ENCODE measurements at places on chromosomes 16 and 17.

DNA sequence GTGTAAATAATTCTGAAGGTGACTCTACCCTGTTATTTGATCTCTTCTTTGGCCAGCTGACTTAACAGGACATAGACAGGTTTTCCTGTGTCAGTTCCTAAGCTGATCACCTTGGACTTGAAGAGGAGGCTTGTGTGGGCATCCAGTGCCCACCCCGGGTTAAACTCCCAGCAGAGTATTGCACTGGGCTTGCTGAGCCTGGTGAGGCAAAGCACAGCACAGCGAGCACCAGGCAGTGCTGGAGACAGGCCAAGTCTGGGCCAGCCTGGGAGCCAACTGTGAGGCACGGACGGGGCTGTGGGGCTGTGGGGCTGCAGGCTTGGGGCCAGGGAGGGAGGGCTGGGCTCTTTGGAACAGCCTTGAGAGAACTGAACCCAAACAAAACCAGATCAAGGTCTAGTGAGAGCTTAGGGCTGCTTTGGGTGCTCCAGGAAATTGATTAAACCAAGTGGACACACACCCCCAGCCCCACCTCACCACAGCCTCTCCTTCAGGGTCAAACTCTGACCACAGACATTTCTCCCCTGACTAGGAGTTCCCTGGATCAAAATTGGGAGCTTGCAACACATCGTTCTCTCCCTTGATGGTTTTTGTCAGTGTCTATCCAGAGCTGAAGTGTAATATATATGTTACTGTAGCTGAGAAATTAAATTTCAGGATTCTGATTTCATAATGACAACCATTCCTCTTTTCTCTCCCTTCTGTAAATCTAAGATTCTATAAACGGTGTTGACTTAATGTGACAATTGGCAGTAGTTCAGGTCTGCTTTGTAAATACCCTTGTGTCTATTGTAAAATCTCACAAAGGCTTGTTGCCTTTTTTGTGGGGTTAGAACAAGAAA is 5.1 kb downstream of the STH start:
- DNase-seq: peak; percentile 88

- no peak for DNase-seq
Observed at GRCh38 chr17:10683853-10684252, 13.5 kb downstream of the SCO1 start.

DNA sequence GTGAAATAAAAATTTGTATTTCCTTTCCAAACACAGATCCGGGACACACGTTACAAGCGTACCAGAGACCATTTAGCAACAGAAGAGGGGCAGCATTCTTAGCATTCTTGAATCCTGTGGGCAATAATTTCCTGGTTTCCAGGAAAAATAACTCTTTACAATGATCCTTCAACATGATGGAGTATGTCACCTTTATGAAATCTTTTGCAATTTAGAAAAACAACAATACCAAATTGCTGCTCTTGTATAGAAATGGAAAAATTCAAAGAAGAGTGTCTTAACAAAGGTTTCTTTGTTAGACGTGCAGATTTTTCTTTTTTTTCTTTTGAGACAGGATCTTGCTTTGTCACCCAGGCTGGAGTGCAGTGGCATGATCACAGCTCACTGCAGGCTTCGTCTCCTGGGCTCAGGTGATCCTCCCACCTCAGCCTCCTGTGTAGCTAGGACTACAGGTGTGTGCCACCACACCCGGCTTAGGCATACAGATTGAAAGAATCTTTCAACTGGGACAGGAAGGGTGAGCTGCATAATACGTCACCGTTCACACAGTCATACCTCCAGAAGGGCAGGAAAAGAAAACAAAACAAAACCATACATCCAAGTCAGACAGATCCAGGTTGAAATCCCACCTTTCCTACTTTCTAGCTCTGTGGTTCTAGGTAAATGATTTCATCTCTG is 10.8 kb upstream of the GCSH start:
- DNase-seq: no peak

- DNase-seq: no peak
Observed at GRCh38 chr17:42255445-42255844, 20.7 kb downstream of the STAT5B start.

DNA sequence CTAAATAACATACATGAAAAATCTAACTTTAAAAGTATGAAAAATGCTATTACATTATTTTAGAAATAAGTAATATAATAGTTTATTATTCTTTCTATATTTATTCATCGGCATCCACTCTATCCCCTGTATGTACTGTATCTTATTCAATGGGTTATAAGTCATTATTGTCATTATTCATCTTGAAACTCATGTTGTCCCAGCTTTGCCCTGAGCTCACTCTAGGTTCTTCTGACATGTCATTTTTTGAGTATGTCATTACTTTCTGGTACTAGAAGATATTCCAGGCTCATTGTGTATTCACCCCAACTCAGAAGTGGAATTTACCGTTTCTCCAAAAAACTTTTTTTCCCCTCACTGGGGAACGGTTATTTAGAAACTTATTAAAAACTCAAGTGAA is 53.0 kb upstream of the MNT start:
- no peak for DNase-seq

DNA sequence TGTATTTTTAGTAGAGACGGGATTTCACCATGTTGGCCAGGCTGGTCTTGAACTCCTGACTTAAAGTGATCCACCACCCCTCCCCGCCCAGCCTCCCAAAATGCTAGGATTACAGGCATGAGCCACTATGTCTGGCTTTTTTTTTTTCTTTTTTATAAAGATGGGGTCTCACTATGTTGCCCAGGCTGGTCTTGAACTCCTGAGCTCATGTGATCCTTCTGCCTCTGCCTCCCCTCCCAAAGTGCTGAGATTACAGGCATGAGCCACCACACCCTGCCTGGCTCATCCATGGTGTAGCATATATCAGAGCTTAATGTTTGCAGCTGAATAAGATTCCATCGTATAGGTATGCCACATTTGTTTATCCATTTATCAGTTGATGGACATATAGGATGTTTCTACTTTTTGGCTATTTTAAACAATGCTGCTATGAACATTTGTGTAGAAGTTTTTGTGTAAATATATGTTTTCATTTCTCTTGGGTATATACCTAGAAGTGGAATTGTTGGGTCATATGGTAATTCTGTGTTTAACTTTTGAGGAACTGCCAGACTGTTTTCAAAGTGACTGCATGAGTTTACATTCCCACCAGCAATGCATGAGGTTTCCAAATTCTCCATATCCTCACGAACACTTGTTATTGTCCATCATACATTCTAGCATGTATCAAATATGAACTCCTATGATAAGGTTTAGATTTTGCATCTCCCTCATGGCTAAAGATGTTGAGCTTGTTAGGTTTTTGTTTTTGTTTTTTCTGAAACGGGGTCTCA is 55.7 kb upstream of the HAS3 start:
- DNase-seq: no peak

DNA sequence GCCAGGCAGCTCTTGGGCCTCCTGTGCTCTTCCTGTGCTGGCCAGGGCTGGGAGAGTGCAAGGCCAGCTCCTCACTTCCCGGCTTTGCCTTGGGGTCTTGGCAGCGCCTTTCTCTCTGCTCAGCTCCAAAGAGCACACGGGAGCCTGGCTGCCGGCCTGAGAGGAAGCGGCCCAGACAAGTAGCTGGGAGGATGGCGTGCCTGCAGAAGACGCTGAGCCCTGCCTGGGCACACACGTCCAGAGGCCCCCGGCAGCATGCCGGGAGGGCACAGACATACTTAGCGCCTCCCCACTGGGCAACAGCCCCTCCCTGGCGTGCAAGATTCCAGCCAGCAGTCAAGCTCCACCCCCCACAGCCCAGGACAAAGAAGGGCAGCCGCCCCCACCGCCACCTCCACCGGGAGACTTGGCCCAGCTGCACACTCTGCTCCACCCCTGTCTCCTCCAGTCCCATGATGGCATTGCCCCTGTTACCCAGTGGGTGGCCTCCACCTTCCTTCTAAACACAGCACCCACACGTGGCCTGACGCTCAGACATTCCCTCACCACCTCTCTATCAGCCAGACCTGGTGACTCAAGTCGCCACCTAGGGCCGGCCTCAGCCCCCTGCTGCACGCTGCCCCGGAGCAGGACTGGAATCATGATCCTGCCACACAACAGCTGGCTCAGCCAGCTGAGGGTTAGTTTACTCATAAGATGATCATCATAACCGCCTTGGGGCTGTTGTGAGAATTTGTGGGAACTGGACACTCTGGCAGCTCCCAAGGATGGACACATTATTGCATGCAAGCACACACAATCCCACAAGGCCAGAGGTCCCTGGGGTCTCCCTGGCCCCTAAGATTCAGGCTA is 12.4 kb downstream of the SGCA start:
- DNase-seq: peak; percentile 95

GRCh38 chr17:40309031-40309948 is at the start of gene RARA:
RARA (plus strand) TSS chr17:40309180; CDS start chr17:40331219, 22,039 bp downstream.
- DNase-seq: peak; percentile 61

All from thyroid gland (tissue), 4 donors.